AG09319 (cell line): ENCODE measurements at places on chromosomes 2 and 18.

DNA sequence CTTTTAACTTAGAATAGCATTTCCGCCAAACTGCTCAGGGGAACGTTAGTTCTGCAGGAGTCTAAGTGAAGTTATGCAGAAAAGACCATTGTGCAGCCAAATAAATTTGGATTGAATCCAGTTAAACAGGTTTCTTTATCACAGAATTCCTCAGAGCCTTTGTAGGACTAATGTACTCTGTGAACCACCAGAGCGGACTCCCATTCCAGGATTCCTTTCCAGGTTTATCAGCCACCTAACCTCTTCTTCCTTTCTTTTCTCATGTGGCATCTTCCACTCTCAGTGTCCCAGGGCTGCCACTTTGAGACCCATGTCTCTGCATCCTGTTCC lies 350.4 kb downstream of the TSN start:
- DNase-seq, result no peak

- DNase-seq, result no peak
Measured at GRCh38 chr2:66426244-66427111, 8.4 kb upstream of the MEIS1 start.

- no peak for DNase-seq
Measured at GRCh38 chr2:109157563-109158105, 28.6 kb downstream of the SH3RF3 start.

DNA sequence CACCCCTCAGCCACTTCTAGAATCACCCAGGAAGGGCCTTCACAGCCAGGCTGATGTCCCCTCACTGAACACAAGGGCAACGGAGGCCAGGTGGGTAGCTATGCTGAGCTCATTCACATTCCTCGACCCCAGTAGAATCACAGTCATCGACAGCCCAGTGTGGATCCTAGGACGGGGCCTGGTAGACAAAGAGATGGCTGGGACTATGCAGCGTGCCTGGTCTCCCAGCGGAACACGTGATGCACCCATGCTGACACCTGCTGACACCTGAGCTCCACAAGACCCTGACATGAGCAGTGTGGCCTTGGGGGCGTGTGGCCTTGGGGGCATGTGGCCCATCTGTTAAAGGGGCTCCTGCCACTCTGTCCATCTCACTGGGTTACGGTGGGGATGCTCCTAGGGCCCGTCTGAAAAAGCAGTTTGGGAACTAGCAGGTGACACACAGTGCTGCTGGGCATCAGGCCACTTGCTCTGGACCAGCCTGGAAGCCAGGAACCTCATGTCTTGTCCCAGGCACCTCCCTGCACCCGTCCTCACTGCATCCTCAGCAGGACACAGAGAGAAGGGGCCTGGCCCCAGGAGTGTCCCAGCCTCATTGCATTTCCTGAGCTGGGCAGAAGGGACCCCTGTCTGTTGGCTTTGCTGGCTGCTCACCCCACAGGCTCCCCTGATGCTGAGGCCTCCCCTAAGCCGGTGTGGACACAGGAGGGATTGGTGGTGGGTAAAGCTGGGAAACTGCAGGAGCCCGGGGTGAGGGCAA lies 9.7 kb downstream of the ECEL1 start:
- DNase-seq, result no peak

GRCh38 chr2:217162533-217162932 lies 302.7 kb upstream of the TNP1 start:
- peak; percentile 40 for DNase-seq

GRCh38 chr18:22088996-22089640 lies 80.3 kb upstream of the GATA6 start:
- no peak for DNase-seq

GRCh38 chr18:6885992-6886796 lies 156.7 kb downstream of the ARHGAP28 start:
- DNase-seq, result peak; percentile 16

- DNase-seq, result no peak
Measured at GRCh38 chr2:189638301-189639006, 22.8 kb upstream of the ASNSD1 start.

- DNase-seq, result no peak
Measured at GRCh38 chr2:238207006-238207405, 3.5 kb upstream of the ILKAP start.

GRCh38 chr2:46803547-46803878 lies 112.1 kb downstream of the MCFD2 start:
- no peak for DNase-seq

- DNase-seq, result no peak
Measured at GRCh38 chr2:240789051-240789453, 31.0 kb downstream of the KIF1A start.

- no peak for DNase-seq
Measured at GRCh38 chr18:77369644-77370043, 120.0 kb downstream of the GALR1 start.

DNA sequence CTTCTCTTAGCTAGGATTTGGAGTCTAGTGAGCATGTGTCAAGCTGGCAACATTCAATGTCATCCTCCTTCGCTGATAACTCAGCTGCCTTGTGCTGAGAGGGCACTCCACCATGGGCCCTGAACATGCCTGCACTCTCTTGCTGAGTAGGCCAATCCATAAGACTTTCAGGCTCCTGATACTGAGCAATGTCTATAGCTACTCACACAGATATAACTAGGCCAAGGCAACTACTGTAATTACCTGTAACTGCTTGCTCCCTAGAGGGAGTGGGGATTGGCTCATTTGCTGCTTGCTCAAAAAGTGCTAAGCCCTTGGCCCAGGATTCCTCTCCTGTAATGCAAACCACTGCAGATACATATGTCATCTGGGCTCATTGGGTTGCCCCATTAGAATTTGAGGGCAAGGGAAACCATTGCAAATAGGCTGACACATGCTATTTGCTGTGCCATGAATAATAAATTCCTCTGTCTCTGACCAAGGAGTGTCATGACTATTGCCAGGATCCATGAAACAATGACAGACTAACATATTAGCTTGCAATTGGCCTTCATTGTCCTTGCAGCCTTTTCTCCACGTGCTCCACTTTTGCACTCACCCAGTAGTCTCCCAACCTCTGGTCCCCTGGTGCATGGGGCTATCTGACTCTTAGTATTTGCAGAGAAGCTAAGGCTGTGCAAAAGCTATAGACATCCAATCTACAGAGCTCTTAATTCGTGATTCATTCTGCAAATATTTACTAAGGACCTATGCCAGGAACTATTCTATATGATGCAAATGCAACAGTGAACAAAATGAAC lies 36.9 kb upstream of the BMPR2 start:
- no peak for DNase-seq

- DNase-seq, result no peak
Measured at GRCh38 chr2:212158081-212158480, 380.5 kb downstream of the ERBB4 start.

GRCh38 chr2:200330351-200331060 lies 24.0 kb downstream of the SPATS2L start:
- no peak for DNase-seq

GRCh38 chr18:8288472-8289195 lies 320.6 kb upstream of the RAB12 start:
- no peak for DNase-seq

GRCh38 chr2:233802132-233802815 lies 24.1 kb downstream of the MROH2A start:
- DNase-seq, result no peak

GRCh38 chr2:219249203-219249980 lies 3.7 kb upstream of the TUBA4B start:
- DNase-seq, result peak; percentile 52

GRCh38 chr2:173970516-173970924 lies 5.3 kb upstream of the SP3 start:
- DNase-seq, result no peak

DNA sequence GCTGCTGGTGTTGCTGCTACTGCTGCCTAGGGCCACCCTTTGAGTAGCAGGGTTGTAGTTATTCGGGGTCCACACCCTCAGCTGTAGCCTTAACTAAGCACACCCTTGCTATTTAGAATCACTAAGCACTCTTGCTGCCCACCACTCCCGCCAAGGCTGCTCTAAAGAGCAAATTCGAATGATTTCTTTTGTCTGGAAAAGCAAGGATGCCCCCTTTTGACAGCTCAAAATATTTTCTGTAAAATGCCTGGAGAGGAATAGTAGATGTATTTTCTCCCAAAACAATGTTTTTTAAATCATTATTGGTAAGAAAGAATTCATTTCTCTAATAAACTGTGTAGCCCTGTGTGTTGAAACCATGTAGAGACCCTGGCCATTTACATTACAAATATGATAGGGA lies 80.8 kb upstream of the PAPOLG start:
- DNase-seq, result no peak

- DNase-seq, result no peak
Measured at GRCh38 chr2:226758921-226759640, 40.5 kb downstream of the IRS1 start.

- peak; percentile 1 for DNase-seq
Measured at GRCh38 chr18:34122724-34123334, 101.9 kb downstream of the NOL4 start.

- DNase-seq, result no peak
Measured at GRCh38 chr2:128690869-128691268, 372.2 kb upstream of the HS6ST1 start.

DNA sequence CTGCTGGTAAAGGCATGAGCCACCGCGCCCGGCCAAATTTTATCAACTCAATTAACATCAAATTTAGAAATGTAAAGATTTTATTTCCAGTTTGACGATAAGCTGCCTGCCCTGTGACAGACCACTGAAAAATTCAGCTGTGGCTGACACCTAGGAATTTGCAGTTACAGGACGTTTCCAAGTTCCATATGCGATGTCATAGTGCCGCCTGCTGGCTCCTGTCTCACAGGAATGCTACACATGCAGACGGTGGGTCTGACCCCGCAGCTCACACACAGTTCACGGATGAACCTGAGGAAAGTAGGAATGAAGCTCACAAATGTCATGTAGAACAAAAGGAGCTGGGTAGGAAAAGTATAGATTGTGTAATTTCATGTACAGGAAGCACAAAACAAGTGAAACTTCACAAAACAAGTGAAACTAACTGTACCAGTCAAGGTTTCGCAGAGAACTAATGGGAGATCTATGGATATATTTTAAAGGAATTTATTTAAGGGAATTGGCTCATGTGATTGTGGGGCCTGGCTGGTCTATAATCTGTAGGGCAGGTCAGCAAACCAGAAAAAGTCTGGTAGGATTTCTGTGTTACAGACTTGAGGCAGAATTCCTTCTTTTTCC lies 13.2 kb upstream of the SEH1L start:
- DNase-seq, result peak; percentile 51

DNA sequence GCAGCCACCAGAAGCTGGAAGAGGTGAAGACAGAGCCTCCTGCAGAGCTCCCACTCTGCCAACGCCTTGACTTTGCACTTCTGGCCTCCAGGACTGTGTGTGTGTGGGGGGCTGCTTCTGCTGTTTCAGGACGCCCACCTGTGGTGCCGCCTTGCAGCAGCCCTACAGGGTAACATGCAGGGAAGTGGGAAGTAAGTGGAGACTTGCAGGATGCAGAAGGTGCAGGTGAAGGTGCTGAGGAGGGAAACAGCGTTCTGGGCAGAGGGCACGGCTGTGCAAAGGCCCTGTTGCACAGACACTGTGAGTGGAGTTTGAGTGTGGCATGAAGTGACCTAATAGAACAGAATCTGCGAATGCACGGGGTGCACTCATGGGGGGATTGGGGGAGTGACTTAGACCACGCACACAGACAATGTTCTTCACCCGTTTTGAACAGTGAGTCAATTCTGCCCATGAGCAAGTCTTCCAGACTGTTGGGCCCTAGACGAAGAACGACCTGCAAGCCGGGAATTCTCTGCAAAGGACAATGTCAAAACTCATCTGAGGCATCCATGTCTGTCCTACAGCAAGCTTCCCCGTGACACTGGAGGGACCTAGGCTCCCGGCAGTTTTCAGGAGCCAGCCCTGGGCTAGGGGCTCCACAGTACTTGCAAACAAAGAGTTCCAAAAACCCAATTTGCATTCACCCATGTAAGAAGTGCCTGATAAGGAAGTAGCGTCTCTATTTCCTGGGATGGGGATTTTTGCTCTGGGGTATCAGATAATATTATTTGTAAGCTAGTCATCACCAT lies 19.0 kb downstream of the MBP start:
- DNase-seq, result no peak

GRCh38 chr2:182318466-182319220 lies 108.2 kb downstream of the PDE1A start:
- DNase-seq, result no peak

- no peak for DNase-seq
Measured at GRCh38 chr2:42995752-42996422, 203.5 kb upstream of the HAAO start.

DNA sequence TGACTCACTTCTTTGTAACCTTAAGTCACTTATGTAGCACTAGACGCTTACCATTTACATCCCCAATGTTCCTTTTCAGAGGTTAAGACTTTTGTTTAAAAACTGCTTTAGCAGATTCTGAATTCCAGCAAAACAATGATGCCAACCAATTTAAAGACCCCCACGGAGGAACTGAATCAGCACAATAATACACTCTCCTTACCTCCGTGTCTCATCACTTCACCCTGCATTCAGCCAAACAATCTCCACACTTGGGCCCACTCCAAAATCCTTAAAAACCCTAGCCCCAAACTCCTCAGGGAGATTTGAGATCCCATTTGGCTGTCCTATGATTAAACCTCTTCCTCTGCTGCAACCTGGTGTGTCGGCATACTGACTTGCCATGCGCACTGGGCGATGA lies 153.9 kb downstream of the B3GNT2 start:
- no peak for DNase-seq

- DNase-seq, result no peak
Measured at GRCh38 chr2:28351621-28352020, 41.0 kb upstream of the FOSL2 start.

DNA sequence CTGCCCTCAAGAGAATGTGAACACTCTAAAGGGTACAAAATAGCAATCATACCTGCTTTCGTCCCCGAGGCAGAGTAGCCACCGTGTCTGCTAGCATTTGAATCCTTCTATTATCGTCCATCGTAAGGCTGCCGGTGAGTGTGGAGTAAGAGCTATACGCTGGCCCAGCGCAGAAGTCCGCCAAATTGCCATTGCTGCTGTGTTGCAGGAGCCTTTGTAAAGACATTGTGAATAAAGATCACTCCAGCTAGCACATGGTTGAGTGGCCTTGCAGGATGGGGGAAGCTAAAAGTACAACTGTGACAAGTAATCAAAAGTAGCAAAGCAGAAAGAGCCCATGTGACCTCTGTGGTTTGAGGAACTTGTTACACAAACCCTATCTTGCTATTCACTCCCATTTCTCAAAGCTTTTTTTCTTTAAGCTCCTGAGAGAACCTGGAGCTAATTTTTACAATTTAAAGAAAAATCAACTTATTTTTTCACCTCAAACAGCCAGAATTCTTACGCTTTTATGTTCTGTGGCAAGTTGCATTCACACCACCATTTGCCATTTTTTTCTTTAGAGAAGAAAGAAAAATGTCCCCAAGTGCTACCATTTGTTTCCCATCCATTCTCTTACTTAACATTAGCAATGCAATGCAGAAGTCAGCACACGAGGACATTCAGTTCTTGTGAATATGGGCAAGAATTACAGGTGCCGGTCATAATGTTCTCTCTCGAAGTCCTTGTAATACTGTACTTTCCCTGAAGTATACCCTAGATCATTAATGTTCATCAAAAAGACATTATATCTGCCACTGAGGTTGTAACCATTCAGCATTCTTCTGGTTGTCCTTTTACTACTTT lies at the start of gene CYTIP:
CYTIP (minus strand) TSS at position 295 of the 846 bp plus-strand sequence; CDS start at position 226, 69 bp downstream.
- no peak for DNase-seq

GRCh38 chr18:47748847-47749599 lies 181.4 kb downstream of the SMAD2 start:
- DNase-seq, result peak; percentile 3

- no peak for DNase-seq
Measured at GRCh38 chr2:150413366-150413765, 74.1 kb downstream of the RND3 start.
